ENCODE measurements at places on chromosomes 5 and 9. TPM values are rescaled to one million over a fixed set of nuclear protein-coding genes. Genes with fewer than 3 reads are reported as not detected.

Gene SEMA5A
- total RNA-seq: 2.6 TPM

Gene IL31RA
- total RNA-seq: not detected

Gene BARHL1
- total RNA-seq: not detected

Gene HCN1
- not detected for total RNA-seq

Gene ELAVL2
- total RNA-seq: not detected

Gene DOK3
- total RNA-seq: 10.3 TPM

Gene PHF2
- 17.2 TPM for total RNA-seq

Data from subcutaneous adipose tissue (tissue), 4 donors.